ENCODE measurements at places on chromosomes 7 and 10.

- no peak for DNase-seq
These were observed 8.3 kb downstream of the TSPAN14 start for GRCh38 chr10:80462299-80462980.

DNA sequence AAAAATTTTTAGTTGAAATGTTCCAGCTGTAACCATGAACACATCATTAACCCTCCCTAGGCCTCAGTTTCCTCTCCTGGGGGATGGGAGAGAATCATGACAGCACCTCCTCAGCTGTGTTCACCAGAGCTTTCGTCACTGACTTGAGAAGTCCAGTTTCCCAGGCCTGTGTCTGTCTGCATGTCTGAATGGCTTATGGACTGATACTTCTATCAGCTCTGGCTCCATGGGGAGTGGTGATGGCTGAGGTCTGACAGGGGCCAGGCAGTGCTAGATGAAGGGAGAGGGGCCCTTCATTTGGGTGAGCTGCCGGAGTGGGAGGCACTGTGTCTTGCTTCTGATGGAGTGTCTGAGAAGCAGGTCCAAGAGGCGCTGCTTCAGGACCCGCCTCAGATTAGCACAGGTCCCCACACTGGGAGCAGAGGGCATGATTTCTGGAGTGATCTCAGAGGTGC is 192.9 kb downstream of the PTPN20 start:
- DNase-seq = no peak

- DNase-seq = no peak
These were observed 430.8 kb downstream of the DNAJB6 start for GRCh38 chr7:157767506-157768197.

DNA sequence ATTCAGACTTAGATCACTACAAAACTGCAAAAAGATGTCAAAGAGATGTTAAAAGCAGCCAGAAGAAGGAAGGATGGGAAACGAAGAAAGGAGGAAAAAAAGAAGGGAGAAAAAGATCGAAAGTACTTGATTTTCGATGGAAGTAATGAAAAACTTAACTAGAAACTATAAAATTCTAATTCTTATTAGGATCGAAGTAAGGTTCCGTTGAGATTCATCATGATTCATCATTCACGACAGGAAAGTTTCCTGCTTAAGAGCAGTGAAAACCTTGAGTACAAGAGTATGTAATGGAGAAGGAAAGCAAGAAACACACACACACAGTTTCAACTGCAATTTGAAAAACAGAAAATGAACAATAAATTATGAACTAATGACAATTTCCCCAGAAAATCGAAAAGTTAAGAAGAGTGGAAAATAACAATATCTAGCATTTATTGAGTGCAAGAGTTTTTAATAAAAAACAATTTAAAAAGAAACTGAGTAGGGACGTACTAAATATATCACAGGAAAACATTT is 1.1 kb upstream of the ING3 start:
- DNase-seq = no peak

DNA sequence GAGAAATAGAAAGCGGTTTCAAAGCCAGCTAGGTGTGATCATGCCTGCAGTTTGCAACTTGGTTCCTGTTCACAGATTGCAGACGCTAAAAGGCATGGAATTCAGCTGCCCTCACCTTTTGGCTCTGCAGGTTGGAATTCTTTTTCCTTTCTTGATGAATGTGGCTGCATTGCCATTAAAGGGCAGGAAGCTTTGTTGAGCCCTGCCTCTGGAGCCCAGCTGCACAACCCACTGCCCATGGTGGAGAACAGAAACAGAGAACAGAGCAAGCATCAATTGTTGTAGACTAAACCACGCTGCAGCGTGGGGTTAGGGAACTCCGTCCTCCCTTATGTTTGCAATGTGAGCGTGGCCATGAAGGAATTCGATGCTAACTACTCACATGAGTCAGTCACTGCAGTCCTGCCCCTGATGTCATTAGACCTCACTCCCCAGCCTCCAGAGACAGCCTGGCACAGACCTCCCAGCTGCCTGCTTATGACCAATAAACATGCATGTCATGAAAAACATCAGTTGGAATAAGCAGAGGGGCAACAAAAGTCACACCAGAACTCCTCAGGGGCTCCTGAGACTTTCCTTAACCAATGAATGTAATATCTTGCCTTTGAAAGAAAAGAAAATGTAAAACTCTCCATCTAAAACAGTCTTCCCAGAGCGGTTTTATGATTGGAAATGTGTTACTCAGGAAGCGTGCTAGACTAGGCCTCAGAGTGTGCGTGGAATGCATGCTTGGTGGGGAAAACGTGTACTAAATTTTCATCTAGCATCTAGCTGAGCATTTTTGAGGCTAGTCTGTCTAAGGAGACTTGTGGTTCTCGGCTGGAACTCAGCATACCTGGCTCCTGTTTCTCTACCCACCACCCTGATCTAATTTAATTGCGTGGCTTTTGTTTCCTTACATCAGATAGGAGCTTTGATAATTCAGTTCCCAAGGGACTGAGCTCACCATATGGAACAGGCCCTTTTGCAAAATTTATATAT is 232.2 kb downstream of the KIAA1217 start:
- no peak for DNase-seq

DNA sequence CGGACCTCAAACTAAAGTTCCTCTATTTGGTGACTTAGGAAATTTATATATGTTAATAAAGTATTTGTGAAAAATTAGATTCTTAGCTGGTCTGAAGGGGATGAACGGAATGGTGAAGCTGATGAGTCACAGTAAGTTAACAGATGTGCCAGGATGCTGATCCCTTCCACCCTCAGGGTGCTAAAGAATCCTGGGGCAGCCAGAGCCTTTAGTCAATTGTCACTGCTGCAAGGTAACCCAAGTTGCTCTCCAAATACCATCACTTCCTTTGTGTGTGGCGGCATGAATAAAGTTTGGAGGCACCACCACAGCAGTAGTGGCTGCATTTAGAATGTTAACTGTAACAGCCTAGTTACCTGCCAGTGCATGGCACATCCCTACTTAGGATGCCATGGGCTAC is 222.6 kb upstream of the PPP1R3A start:
- DNase-seq = no peak

DNA sequence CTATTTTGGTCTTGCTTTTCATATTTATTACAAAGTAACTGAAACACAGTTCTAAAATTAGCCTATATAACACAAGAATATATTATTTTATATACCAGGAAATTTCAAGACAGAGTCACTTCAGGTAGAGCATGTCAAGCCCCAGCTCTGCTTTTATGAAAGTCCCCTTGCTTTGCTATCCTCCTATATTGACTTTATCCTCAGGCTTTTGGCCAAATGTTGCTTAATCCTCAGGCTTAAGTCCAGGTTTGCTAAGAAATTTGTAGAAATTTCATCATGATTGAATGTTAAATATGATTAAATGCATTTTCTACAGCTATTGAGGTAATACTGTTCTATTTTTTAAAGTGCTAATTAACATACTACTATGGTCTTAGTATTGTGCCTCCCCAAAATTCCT is 227.6 kb downstream of the FZD1 start:
- DNase-seq = no peak
